ENCODE measurements at places on chromosomes 5 and 9. TPM values are rescaled to one million over a fixed set of nuclear protein-coding genes. Genes with fewer than 3 reads are reported as not detected.

TMEM252 gene
- total RNA-seq, result not detected

SPRY4 gene
- total RNA-seq, result 12.5 TPM

NR3C1 gene
- 73.5 TPM for total RNA-seq

HMMR gene
- 0.32 TPM for total RNA-seq

GALT gene
- total RNA-seq, result 33.0 TPM

LTC4S gene
- total RNA-seq, result 20.3 TPM

GFI1B gene
- total RNA-seq, result not detected

SPATA31A5 gene
- total RNA-seq, result not detected

TEX48 gene
- not detected for total RNA-seq

CHSY3 gene
- total RNA-seq, result 4.9 TPM

FOXD4L6 gene
- not detected for total RNA-seq

STPG3 gene
- not detected for total RNA-seq

MYMK gene
- total RNA-seq, result not detected

PLK2 gene
- total RNA-seq, result 28.0 TPM
